ENCODE measurements at places on chromosomes 3 and 15.

- no peak for DNase-seq
These were observed 9.6 kb downstream of the NIPA1 start for GRCh38 chr15:22796079-22796478.

DNA sequence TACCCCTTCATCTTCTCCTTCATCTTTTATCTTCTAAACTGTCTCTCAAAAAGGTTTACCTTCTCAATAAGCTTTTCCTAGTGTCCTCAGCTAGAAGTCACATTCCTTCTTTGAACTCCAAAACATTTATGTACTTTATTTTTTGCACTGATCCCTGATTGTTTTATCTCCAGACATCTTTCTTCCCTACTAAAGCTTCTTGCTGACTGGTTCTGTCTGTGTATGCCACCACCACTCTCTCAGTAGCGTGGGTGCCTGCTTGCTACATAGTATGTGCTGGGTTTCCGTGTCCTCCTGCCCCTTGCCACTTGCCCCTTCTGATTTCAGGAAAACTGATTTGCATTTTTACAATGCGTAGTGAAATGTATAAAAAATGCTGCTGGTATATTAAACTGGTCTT, 24.0 kb downstream of the GTF2E1 start:
- DNase-seq: no peak

GRCh38 chr3:184345317-184346144, 8.1 kb downstream of the FAM131A start:
- no peak for DNase-seq

DNA sequence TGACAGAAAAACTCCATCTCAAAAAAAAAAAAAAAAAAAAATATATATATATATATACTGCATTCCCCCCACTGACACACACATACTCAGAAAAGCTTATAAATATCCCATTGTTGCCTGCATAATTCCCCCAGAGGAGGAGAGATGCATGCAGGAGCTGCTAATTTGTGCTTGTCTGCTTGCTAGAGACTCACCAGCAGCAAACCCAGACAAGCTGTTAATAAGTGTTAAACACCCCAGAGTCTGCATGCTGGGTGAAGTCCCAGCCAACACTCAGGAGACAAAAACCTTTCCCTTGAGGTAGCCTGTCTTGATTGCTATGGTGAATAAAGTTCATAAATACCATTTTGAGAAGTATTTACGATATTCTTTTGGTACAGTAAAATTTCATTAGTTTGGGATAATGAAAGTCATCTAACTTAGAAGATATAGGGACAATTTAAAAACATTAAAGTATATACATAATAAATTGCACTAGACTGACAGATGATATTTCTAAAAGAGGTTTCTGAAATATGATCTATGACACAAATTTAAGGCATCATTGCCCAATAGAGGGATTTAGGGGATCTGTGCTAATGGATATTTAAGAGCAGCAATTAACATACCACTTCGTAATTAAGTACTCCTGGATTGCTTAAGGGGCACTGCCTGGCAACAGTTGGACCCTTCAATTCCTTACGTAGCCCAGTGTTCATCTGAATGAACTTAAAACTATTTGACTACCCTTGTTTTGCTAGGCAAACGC, 400.0 kb upstream of the C2CD4B start:
- DNase-seq: no peak

DNA sequence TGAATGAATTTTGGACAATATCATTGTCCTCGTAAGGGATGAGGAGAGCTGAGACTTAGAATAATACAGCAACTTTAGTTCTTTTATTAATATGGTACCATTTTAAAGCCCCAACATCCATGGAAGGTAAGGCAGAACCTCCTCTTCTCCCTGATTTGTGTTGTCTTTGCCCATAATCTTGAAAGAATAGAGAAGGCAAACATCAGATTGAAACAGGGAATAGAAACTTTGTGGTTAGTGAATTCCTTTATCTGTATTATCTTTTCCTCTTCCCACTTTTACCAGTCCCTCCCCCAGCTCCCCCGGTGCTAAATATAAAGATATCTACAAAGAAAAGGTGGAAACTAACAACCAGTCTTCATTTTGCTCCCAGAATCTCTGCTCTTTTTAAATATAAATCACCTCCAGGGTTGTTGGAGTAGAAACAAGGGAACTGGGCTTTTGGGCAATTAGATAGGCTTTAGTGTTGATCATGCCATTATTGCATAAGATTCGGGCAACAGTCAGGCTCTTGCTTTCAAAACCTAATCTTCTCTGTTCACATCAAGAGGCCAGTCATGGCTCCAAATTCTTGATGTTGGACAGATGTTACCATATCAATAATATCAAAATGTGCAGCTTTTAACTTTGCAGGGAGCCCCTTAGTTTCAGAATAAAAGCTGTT, 32.5 kb downstream of the ITPR1 start:
- DNase-seq: no peak

- DNase-seq: no peak
These were observed 16.6 kb downstream of the NRG4 start for GRCh38 chr15:75995611-75996010.

- no peak for DNase-seq
These were observed 306.0 kb upstream of the GBE1 start for GRCh38 chr3:82067420-82067819.

- no peak for DNase-seq
These were observed 65.4 kb downstream of the KCNH8 start for GRCh38 chr3:19213603-19214220.

GRCh38 chr15:85752491-85752961, 42.2 kb downstream of the KLHL25 start:
- peak; percentile 93 for DNase-seq

- no peak for DNase-seq
These were observed 157.6 kb downstream of the TBL1XR1 start for GRCh38 chr3:177039490-177040274.

DNA sequence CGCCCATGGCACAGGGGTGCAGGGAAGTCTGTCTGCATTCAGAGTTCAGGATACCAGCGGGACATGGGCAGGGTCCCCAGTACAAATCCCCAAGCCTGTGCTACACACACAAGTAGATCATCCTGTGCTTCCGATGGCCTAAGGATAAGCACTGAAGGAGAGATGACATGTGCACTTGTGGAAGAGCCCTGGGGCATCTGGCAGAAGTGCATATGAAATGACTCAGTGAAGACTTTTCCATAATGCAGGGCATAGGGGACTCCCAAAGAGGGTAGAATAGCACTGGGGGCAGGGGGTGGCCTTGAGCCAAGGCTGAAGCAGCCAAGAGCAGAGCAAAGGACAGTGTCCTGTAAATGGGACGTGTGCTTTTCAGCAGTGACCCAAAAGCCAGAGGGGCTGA, 22.9 kb downstream of the ADAMTS17 start:
- no peak for DNase-seq

DNA sequence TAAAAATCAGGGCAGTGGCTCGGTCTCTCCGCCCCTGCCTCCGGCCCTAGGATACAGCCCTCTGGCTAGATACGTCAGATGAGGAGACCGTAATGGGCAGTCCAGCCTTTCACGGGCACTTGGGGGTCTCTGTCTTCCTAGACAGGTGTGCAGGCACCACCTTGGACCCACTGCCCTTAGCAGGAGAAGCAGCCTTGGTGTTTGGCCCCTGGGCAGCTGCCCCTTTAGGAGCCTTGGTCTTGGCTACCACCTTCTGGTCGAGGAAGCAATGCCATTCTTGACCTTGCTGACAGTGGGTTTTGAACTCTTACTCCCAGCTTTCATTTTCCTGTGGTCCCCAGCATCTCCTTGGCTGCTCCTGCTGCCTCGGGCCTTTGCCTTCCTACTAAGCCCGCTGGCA, 149.7 kb upstream of the FRMD4B start:
- no peak for DNase-seq

GRCh38 chr3:82940124-82940523, 1178.7 kb upstream of the GBE1 start:
- peak; percentile 46 for DNase-seq
